ENCODE measurements at places on chromosomes 13 and 19.

DNA sequence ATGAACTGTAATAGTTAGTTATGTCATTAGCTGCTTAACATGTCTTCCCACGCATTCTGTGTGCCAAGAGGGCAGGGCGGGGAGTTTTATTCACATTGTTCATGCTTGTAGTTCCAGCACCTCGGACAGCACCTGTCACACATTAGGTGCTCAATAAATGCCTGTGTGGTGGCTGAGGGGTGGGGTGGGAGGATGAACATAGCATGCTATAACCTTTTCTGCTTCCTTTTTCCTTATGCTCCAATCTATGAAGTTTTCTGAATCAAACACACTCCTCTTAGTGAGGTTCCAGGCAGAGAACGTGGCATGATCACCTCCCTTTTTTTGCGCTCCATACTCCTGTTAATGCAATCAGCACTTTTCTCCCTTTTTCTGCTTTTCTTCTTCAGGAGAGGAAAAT is 15.8 kb upstream of the PTPRS start:
- DNase-seq: no peak

GRCh38 chr13:25846222-25846984 is 205.4 kb downstream of the SHISA2 start:
- no peak for DNase-seq

- no peak for DNase-seq
Observed at GRCh38 chr19:3210347-3211017, 14.0 kb upstream of the CELF5 start.

DNA sequence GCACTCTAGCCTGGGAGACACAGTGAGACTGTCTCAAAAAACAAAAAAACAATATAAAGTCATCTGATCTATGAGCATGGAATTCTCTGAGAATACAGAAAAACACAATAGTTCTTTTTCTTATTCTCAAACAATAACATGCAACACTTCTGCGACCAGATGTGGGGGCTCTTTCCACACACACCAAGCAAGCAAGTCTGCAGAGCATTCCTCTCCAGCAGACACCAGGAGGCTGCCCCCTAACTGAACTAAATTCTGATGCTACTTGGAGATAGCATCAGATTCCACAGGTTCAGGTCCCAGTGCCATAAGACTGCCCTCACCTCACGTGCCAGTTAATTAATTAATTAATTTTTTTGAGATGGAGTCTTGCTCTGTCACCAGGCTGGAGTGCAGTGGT is 27.7 kb downstream of the ZNF101 start:
- DNase-seq: no peak

DNA sequence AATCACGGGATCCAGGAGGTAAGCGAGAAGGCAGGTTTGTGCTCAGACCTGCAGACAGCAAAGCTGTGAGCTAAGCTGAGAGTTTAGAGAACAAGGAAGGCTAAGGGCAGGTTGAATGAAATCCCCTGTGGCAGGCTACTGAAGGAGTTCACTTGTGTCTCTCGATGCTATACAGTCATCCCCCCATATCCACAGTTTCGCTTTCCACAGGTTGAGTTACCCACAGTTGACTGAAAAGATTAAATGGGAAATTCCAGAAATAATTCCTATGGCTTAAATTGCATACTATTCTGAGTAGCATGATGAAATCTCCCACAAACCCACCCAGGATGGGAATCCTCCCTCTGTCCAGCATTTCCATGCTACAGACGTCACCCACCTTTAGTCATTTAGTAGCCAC is 49.6 kb downstream of the ABCC4 start:
- DNase-seq: no peak

GRCh38 chr19:56896095-56896494 is 55.6 kb upstream of the PEG3 start:
- no peak for DNase-seq

DNA sequence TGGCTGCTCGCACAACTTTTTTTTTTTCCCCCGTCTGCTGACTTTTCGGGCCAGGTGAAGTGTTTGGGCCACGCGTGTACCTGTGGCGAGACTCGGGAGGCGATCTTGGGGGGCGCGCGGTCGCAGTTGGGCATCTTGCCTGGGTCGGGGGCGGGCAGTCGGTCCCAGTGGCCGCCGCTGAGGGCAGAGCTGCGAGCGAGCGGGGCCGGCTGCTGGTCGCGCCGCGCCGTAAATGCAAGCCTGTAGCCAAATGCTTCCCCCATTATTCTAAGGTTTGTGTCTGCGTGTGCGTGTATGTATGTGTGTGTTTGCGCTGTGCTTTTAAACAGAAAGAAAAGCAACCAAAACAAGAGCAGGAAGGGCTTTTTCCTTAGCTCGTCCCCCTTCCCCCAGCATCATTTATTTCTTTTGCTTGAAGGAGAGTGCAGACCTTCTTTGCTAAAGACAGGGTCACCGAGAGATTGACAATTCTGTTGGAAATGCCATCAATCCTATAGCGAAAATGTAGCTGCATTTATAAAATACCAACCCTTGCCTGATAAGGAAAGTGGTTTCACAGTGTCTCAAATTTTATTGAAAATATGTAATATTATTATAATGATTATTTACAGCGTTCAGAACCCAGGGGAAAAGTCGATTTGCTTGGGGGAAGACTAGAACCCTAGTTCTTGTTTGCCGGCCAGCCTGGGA is 143.2 kb upstream of the ZNF536 start:
- DNase-seq: no peak

- DNase-seq: no peak
Observed at GRCh38 chr13:97043302-97043701, 49.0 kb upstream of the OXGR1 start.

DNA sequence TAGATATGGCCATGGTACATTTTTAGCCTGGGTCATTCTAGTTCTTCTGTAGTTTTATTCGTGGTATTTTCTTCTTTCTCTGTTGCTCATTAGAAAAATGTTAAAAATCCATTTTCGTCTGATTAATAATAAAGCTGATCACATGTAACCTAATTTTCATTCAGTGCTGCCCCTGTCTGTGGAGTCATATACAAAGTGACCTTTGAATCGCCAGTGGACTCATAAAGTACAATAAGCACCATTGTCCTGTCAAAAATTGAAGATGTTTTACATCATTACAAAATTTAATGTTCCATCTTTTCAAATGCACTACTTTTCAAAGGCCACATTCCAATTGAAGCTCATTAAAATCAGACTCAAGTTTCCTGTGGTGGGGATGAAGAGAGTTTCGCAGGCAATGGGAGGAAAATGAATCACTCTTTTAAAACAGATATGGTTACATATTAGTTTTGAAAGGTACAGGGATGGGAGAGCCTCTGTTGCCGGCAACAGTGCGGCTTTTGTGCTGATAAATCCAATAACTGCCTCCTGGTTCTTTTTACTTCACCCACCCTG is 205.4 kb downstream of the ZNF536 start:
- DNase-seq: no peak

GRCh38 chr19:39765091-39766076 is 13.3 kb upstream of the LEUTX start:
- DNase-seq: peak; percentile 14

GRCh38 chr19:5147074-5147977 is 178.4 kb downstream of the KDM4B start:
- no peak for DNase-seq

DNA sequence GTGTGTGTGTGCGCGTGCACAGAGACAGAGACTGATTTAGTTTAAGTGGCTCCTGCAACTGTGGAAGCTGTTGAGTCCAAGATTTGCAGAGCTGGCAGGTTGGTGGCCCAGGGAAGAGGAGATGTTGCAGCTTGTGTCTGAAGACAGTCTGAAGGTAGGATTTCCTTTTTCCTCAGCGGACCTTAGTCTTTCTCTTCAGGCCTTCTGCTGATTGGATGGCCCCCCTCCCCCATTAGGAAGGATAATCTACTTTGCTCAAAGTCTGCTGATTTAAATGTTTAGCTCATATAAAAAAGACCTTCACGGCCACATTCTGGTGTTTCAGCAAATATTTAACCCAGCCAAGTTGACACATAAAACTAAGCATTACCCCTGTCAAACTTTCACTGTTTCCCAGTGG is 84.3 kb downstream of the SLC15A1 start:
- DNase-seq: no peak

DNA sequence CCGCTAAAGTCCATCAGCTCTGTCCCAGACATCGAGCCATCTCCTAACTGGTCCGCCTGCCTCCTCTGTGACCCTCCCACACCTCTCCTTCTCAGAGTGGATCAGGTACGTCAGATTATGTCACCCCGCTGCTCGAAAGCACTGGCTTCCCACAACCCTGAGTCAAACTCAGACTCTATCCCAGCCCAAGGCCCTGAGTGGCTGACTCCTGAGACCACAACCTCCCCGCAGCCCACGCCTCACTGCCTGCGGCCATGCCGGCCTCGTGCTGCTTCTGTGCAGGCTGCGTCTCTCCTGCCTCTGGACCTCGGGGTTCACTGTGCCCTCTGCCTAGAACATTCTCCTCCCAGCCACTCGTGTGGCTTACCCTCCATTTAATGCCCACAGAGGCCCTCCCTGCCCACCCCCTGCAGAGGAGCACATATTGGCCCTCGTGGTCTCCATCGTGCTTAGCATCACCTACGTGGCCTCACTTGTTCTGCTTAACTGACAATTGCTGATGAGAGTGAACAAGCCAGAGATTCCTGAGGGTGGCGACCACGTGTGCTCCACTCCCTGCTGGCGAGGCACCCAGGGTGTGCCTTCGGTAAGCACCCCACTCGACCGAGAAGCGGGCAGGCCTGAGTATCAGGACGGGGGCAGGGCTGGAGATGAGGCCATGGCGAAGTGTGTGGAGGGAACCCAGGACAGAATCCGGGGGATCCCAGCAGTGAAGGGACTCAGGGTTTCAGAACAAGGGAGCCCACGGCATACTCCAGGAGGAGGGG is 13.5 kb upstream of the FKRP start:
- no peak for DNase-seq

DNA sequence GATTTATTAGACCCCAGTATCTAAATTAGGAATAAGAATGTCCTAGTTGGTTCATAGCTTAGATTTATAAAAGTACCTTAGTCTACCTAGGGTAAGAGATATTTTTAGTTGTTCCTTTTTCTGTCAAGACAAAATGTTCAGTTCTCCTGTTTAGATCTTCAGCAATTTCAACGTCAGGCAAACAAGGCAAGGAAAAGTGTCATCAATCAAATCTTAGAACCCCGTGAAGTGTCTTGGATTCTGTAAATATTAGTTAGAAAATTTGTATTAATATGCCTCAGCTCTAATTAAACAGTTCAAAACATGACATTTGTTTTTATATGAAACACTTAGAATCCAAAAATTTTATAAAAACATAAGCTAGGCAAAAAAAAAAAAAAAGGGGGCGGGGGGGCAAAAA is 296.6 kb downstream of the PCDH9 start:
- DNase-seq: no peak

- DNase-seq: no peak
Observed at GRCh38 chr13:25169356-25169755, 2.7 kb downstream of the AMER2 start.

Data from NCI-H510A treated with DMSO at 0.1 percent for 48 hours (cell line).